ENCODE measurements at places on chromosomes 12 and 14. TPM values are rescaled to one million over a fixed set of nuclear protein-coding genes. Genes with fewer than 3 reads are reported as not detected.

GRCh38 chr12:116540622-116541152 is 18.5 kb upstream of the MAP1LC3B2 start:
- no peak for DNase-seq

GRCh38 chr12:42603246-42603990 is 13.9 kb upstream of the PRICKLE1 start:
- DNase-seq: no peak

DNA sequence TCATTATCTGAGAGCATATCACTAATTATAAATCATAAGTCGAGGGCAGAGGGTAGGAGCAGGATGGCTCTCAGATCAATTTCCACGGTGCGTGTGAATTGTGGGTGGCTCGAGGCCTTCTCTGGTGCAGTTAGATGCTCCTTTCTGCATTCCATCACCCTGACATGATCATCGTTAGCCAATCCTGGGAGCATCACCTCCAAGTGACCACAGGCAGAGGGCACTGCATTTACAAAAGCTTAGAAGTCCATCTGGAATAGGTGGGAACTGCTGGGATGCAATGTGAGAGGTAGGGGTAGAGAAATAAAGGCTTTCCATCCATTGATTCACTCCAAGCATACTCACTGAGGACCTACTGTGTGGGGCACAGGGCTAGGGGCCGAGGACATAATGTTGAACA is 538.2 kb upstream of the TBX3 start:
- DNase-seq: no peak

DNA sequence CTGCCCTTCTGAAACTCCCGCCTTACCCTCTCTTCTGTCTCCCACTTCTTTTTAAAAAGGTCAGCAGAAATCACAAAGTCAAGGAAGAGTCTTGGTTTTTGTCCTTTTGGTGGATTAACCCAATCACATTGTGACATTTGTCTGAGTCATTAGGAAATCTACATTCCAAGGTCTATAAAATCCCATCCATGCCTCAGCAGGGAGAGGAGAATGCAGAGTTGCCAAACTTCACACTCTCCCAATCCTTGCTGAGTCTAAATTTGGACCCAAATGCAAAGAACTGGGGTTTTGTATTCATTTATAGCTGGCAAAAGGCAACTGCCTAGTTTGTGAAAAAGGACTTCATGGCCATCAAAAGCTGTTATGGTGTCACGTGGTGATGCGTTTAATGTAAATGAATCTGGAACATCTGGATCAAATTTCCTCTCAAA is 67.9 kb downstream of the TMEM30B start:
- DNase-seq: no peak

- no peak for DNase-seq
Observed at GRCh38 chr12:40286583-40286982, 61.8 kb downstream of the LRRK2 start.

The PLEKHG3 gene
- total RNA-seq: 55.6 TPM

DNA sequence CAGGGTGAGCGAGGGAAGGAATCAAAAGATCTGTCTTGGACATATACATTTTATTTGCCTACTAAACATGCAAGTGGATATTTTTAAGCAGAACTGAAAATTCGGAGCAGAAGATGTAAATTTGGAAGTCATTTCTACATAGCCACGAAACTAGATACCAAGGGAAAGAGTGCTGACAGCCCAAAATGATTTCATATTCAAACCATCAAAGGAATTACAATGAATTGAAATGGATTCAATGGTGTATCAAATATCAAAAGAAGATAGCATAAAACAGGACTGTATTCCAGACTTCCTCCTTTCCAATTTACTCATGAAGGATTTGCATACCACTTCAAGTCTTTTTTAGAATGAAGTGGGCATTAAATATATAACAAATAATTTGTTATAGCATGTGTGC is 313.5 kb upstream of the KITLG start:
- DNase-seq: no peak

DNA sequence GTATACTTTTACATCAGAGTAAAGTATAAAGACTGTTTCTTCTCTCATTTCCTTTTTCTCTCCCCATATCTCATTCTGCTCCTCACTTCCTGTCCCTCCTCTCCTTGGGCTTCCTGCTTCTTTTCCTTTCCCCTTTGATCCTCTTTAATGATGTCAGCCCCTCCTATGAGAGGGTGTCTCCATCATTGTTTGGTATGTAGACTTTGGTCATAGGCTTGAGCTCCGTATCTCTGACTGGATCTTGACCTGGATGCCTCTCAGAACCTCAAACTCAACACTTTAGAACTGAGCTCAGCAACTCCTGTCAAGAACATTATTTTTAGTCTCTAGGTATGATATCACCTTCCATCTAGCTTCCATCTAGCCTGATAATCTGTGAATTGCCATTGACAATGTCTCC is 50.3 kb downstream of the AKAP6 start:
- DNase-seq: no peak

DNA sequence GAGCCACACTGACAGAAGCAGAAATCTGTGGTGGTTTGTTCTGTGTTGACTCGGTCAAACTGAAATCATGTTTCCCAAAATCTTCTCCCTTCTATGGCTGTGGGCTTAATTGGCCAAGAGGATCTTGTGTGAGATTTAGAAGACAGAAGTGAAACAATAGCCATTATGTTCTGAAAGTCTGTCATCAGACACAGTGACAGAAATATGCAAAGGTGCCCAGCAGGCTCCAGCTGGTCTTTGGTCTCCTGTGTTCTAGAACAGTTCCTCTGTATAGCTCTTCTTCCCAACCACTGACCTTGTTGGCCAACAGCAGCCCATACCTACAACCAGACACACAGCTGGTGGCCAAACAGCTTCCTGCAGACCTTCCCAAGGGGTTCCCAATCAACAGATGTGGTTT is 25.0 kb upstream of the COCH start:
- no peak for DNase-seq

- no peak for DNase-seq
Observed at GRCh38 chr12:124508381-124509079, 58.9 kb downstream of the NCOR2 start.

DNA sequence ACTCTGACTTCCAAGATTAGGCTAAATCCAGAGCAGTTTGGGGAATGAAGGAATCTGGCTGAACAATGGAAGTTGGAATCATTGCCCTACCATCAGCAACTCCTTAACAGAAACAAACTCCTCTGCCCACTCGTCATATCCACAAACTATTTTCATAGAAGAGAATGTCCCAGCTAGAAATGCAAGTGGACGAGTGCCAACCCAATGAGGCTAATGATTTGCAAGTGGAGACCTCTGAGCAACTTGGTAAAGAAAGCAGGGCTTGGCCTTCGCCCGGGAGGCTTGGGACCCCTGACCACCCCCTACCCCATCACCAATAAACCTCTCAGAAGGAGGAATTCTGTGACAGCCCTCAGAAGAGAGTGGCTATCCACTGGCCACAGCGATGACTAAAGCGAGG is 40.0 kb upstream of the DDX11 start:
- no peak for DNase-seq

DNA sequence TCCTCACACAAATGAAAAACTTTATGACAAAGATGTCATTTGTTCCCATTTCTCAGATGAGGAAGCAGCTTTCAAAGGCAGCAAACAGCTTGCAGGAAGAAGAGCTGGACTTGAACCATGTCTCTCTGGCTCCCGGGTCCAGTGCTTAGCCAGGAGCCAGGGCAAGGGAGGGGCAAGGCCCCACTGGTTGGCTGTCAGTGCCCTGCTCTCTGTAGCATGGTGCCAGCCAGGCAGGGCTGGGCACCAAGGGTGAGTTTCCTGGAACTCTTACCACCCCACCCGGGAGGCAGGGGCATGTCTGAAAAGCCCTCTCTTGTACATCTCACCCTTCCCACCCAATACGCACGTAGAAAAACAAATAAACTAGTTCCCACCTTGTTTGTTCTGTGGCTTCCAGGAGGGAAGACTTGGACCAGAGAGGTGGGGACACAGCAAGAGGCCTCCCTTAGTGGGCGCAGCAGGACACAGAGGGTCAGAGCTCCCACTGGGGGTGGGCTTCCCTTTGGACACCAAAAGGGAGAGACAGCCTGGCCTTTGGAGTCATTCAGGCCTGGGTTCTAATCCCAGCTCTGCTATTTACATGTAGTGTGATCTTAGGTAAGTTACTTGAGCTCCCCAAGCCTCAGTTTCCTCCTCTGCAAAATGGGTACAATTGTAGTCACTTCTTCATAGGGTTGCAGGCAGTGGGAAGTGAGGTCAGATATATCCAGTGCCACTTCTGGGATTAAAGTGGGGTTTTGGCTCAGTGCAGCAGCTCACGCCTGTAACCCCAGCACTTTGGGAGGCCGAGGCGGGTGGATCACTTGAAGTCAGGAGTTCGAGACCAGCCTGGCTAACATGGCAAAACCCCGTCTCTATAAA is 17.2 kb downstream of the TRPV4 start:
- DNase-seq: no peak

- DNase-seq: no peak
Observed at GRCh38 chr14:50352584-50352983, 40.5 kb downstream of the DMAC2L start.

DNA sequence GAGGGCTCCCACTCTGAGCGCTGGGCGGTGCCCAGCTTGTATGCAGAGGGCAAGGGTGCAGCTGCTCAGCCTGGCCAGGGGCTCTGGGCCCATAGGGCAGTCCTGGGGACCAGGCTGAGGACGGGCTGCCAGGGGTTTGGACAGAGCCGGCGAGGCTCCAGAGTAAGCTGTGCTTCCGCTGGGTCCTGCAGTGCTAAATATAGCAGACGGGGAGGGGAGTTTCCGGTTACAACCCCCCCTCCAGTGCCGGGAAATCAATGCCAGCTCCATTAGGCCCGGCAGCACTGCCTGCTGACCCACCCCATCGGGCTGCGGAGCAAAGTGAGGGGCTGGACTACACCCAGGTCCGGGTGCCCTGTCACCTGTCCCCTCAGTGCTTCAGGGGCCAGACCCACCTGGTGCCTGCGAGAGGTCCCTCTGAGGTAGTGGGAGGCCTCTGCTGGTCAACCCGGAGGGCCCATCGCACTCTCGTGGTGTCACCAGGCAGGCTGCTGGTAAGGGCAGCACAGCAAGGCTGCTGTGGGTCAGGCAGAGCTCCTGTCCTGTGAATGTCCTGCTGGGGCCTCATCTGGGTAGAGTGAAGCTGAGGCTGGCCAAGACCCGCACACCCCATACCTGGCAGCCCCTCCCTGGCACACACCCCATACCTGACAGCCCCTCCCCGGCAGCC is 2.6 kb upstream of the JAG2 start:
- DNase-seq: no peak

- DNase-seq: no peak
Observed at GRCh38 chr14:86646125-86646524, 1116.2 kb downstream of the FLRT2 start.

The SERPINA9 gene
- not detected for total RNA-seq

GRCh38 chr14:100384819-100385813 is 62.0 kb downstream of the SLC25A47 start:
- peak; percentile 35 for DNase-seq

- no peak for DNase-seq
Observed at GRCh38 chr12:109606320-109607028, 32.9 kb downstream of the MVK start.

DNA sequence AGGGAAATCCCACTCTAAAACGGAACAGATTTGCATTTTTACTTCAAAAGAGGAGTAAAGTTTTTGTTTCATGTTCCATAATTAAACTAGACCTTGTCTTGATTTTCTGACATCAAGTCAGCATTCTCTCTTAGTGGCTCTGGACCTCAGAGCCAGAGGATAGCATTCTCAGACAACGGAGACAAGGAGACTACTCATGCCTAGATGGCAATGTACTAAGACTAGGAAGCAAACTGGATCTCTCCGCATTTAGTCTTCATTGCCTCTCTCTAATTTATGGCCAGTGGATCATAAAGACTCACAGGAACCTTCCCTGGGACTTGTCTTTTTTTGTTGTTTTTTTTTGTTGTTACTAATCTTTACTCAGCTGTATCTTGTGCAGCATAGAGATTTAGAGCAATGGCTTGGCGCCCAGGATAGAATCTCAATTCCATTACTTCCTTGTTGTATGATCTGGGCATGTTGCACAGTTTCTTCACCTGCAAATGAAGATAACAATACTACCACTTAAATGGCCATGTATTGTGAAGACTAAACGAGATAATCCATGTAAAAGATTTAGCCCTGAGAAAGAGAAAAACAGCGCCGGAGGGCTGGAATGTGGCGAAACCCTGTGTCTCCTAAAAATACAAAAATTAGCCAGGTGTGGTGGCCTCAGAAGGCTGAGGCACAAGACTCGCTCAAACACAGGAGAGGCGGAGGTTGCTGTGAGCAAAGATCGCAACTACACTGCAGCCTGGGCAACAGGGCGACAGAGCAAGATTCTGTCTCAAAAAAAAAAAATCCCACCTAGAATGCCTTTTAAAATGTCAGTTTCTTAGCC is 4.0 kb upstream of the GEMIN2 start:
- DNase-seq: no peak

DNA sequence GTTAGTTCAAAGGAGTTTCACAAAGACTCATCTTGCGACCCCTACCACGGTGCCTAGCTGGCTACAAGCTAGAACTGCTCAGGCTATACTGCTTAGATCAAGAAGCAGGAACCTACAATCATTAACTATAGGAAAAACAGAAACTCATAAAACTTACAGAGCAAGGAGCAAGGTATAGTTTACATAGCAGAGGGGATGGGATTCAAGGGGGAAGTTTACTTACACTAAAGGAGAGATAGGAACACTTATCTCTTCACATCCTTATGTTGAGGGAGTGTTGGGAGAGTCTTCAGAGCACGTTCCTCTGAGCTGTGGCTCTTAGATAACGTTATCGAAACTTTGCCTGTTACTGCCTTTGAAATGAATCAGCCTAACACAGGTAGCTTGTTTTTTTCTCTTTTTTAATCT is 58.1 kb downstream of the FSCB start:
- no peak for DNase-seq

DNA sequence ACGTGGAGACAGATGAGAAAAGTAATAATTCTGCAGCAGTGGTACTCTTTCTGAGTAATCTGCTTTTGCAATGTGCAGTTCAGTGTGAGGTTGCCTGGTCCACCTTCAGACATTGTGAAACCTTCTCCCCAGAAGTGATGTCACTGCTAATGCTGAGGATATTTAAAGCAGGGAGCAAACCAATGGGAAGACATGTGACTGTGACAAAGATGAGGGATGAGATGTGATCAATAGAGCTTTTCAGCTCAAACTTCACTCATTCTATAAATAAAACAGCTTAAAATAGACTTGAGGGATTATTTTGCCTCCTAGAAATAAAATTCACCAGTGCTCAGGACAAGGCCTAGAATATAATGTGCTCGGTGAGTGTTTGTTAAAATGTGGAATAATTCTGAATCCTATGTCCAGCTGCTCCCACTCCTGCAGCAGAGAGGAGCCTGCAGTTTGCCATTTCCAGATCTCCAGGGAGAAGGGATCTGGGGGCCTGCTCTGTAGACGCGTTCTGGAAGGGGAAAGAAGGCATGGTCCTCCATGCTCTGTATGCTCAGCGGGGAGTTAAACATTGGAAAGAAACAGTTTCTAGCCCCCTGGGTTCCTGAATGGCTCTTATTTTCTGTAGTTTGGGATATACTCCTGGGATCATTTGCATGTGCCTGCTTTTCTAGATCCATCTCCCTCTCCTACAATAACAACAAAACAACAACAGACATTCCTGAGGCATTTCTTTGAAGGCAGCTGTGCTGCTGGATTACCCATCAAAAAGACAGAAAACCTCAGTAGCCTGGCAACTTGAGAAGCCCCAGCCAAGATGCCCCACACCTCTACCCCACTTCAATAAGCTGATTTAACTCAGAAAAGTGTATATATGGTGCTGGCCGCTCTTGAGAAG is 8.9 kb downstream of the SLC7A8 start:
- DNase-seq: no peak

The TC2N gene
- total RNA-seq: 15.9 TPM

The B4GALNT3 gene
- 18.2 TPM for total RNA-seq

The KCNMB4 gene
- 5.0 TPM for total RNA-seq

Measured in HCT116 (cell line).